ENCODE measurements at places on chromosomes 2 and 18.

DNA sequence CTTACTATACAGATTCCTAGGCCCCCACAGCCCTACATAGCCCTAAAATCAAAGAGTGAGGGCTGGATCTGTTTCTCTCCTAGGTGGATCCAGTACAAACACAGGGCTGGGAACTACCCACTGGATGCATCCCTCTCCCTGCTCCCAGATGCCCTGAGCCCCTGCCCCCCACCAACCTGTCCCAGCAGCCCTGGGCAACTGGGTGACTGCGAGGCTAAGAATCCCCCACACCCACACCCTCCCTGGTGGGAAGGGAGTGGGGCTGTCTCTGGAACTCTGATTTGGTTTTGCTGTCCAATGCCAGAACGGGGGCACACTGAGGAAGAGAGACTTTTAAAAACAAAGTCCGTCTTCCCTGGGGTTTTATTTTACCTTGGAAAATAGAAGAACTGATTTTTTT, 113.1 kb downstream of the SMAD7 start:
- no peak for DNase-seq

DNA sequence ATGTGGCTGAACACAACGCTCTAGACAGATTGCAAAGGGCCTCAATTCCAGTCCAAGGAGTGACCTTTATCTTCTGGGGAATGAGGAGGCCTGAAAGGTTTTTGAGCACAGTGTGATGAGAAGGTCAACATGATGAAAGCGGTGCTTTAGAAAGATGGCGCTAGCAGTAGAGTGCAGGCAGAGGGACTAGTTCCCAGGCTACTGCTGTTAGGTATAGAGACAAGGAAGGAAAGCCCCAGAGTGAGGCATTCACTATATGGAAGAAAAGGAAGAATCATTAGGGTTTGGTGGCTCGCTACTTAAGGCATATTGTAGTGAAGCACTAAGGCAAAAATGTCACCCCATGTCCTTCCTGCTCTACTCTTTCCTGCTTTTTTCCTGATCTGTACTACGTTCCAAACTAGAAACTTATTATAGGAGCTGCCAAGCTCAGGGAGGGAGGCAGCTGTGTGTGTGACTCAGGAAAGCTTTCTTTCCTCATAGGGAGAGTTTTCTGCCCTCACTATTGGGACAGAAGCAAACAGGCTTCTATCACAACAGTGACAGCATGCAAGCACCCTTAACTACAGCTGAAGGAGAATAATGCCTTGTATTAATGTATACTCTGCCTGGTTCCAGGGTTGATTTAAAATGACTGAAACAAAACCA, 160.8 kb upstream of the CAVIN2 start:
- DNase-seq: no peak

GRCh38 chr2:134167015-134167414, 86.9 kb upstream of the MGAT5 start:
- no peak for DNase-seq

DNA sequence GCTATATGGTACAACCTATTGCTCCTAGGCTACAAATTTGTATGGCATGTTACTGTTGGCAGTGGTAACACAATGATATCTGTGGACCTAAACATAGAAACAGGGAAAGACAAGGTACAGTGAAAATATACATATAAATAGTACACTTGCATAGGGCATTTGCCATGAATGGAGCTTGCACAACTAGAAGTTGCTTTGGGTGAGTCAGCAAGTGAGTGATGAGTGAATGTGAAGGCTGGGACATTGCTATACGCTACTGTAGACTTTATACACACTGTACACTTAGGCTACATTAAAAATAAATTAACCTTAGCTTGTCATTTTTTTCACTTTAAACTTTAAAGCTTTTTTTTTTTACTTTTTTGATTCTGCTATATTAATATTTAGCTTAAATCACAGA, 500.0 kb upstream of the SETBP1 start:
- DNase-seq: no peak

GRCh38 chr2:223590964-223591363, 11.2 kb downstream of the SCG2 start:
- DNase-seq: no peak

DNA sequence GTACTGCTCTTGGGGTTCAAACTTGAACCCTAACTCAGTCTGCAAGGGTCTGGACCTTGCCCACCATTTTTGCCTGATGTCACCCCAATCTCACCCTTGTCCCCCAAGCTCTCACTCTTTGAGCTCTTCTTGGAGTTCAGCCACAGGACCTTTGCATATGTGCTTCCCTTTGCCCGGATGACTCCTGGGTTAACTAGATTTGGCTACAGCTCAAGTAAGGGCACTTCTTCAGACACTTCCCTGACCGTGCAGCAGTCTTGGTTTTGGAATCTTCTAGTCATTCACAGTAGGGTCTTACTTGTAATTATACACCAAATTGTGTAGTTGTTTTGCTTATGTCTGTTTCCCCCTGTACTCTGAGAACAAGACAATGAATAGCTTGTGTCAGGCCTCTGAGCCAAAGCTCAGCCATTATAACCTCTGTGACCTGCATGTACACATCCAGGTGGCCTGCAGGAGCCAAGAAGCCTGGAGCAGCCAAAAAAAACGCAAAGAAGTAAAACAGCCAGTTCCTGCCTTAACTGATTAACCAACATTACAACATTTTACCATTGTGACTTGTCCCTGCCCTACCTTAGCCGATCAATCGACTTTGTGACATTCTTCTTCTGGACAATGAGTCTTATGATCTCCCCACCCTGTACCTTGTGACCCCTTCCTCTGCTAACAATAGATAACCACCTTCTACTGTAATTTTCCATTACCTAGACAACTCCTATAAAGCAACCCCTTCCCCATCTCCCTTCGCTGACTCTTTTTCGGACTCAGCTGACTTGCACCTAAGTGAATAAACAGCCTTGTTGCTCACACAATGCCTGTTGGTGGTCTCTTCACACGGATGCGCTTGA, 1.0 kb upstream of the MOGAT1 start:
- no peak for DNase-seq

DNA sequence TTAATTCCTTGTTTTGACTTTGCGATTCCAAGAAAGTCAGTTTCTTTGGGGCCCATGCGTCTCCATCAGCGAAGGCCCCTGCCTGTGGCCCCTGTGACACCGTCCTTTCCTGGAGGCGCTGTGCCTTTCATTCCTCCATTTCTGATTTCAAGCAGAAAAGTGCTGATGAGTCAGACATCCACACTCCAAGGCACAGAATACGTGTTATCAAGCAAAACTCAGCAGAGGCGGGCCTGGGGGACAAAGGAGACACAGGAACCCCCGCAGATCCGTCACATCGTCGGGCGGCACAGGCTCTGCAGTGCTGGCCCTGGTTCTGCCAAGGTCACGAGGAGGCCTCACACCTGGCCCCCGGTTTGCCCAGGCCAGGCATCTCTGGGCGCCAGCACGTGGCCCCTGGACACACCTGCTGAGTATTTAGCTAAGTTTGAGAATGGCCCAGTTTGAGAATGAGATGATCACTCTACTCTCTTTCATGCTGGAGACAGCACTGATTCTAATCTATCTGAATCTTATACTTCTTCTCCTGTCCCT, 7.2 kb upstream of the SALL3 start:
- no peak for DNase-seq

GRCh38 chr18:50559752-50560680, at the start of gene MAPK4:
Gene MAPK4, plus strand, starts transcription at chr18:50560087. Its CDS starts 103,872 bp downstream, at chr18:50663959.
- no peak for DNase-seq

DNA sequence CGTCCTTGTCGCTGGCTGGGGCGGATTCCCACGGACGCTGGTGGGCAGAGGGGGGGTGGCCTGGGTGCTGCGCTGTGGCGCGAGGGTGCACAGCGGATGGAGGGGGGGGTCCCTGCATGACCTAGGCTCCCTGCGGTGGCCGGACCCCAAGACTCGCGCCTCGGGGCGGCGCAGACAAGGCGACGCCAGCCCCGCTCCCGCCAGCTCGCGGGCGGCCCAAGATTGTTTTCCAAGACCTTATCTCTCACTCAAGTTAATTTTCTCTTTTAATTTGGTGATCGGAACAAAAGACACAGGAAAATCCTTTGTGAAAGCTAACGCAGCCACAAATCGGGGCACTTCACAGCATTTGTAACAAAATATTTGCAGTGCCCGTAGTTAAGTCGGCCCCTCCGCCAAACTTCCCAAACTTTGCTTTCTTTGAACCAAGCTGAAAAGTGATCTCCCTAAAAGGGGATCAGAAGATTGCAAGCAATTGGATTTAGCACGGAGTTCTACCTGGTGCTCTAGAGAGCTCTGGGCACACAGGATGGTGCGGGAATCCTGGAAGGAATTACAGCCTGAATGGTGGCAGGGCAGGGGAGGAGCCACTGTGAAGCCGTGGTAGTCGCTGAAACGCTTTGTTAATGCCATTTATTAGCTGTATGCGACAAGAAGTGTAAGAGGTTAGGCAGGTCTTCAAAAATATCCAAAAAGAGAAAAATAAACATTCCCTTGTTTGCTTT, 4.8 kb upstream of the ID2 start:
- no peak for DNase-seq

- no peak for DNase-seq
Observed at GRCh38 chr2:186605041-186605440, 15.2 kb downstream of the ITGAV start.

DNA sequence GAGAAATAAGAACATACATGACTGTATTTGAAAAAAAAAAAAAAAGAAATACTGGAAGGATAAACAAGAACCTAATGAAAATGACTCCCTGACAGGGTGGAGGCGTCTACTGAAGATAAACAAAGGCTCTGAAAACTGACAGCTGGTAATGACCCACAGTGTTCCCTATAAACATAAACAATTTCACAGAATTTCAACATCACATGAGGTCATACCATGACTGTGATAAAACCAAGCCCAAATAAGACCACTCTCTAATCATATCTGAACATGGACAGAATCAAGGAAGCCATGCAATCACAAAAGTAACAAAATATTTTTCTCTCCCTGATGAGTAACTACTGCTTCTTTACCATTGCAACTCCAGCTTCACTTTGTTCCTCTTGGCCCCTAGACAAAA, 159.3 kb downstream of the FAM124B start:
- no peak for DNase-seq

- DNase-seq: no peak
Observed at GRCh38 chr2:71461304-71461671, 7.9 kb downstream of the DYSF start.
